ENCODE measurements at places on chromosomes 3 and 15.
A peak's percentile ranks its signal among the peaks of the same experiment; 100 is the strongest.

DNA sequence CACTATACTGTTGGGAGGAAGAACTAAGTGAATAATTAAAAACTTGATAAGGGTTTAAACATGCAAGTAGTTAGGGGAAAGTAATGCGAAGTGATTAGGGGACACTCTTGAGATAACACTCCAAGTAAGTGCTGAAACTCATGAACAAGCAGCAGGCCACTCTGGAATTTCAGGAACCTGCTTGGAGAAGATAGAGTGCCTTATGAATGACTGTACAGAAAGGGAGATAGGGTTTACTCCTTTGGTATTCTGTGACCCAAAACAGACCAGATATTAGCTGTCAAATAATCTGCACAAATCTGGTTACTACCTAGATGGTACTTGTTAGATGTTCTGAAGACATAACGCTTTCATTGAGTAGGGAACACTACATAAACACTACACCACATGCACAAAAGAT is 85.6 kb downstream of the FRMD4B start:
- no peak for DNase-seq

- DNase-seq, result no peak
Measured at GRCh38 chr3:164730815-164731360, 347.4 kb downstream of the SI start.

GRCh38 chr15:33442449-33442848 is 131.7 kb downstream of the RYR3 start:
- DNase-seq, result no peak

- DNase-seq, result no peak
Measured at GRCh38 chr15:39530480-39531342, 50.2 kb upstream of the THBS1 start.

DNA sequence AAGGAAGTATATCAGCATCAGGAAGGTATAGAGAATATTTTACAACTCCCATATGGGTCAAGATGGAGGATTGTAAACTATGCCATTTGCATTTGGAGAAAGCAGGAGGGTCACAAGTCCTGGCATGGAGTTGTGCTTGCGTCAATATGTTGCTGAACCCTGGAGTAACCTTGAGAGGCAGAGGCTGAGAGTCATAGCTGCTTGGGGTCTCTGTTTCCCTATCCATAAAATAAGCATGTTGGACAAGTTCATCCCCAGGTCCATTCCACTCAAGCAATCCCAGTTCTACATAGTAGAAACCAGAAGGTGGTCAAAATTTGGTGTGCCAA is 273.6 kb downstream of the MECOM start:
- no peak for DNase-seq

DNA sequence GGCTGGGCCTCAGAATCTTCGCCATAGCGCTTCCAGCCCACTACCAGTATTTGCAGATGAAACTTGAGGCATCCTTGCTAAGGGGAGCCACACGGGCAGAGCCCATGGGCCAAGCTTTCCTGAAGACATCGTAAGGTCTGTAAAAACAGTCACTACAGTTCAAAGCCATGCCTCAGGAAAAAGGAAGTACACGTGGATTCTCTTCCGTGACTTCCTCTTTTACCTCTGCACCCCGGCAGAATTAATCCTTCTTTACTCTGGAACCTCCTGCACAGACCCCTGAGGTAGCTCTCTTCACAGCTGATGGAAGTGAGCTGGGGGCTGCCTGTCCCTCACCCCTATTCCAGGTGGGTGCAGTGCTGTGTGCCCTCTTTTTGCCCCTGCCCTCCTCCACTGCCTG is 129.2 kb downstream of the CHDH start:
- no peak for DNase-seq

DNA sequence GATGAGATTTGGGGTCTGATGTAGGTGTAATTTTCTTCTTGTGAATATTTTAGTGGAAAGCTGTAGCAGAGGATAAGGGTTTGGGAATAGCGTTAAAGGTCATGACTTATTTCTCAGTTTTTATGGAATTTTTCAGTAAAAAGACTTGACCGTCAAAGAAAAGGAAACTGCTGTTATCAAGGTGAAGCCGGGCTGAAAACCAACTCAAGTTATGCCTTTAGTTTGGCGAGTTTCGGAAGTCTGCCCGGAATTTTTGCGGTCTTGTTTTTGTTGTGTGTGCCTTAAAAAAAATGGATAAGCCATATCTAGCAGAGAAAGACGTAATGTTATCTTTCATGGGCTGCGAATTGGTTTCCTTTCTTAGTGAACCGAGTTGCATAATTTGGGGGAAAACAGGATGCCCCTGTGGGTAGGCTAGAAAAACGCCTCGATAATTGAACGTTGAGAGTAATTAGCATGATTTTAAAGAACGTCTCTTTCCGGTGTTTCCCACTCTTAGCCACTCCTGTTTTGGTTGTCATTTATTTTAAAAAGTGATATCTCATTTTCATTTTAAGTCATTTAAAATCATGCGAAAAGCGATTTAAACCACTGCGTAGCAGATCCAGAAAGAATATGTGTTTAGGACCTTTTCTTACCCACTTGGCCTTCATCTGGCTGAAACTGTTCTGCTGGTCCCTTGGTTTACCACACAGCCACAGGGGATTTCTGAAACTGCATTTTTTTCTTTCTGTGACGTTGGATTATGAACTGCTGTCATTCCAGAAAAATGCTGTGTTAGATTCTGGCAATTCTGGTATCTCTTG is 1.1 kb downstream of the NFKBIZ start:
- DNase-seq, result no peak

DNA sequence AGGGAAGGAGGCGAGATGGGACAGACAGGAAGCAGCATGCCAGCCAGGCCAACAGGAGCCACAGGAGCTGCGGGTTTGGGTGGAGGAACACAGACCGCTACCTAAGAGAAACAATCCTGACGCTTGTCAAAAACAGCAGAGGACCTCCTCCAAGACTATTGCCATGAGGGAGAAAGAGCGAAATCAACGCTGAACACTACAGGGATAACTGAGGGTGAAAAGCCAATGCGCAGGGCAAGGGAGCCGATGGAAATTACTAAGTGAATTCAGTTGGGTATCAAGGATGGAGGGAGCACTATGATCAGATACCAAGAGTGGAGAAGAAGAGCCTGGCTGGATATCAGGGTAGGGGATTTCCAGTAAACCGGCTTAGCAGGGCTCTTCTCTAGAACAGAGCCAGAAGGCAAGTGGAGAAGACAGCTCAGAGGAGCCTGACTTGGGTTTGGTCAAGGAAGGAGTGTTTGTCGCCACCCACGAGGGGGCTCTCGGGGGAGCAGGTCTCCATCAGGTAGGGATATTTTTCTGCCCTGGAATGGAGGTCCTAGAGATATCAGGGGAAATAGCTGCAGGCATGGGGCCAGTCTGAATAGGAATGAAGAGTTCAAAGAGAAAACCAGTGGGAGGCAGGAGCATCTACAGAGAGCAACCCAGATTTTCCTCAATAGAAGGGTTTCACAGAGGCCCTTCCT is 48.4 kb downstream of the SLC41A3 start:
- no peak for DNase-seq

DNA sequence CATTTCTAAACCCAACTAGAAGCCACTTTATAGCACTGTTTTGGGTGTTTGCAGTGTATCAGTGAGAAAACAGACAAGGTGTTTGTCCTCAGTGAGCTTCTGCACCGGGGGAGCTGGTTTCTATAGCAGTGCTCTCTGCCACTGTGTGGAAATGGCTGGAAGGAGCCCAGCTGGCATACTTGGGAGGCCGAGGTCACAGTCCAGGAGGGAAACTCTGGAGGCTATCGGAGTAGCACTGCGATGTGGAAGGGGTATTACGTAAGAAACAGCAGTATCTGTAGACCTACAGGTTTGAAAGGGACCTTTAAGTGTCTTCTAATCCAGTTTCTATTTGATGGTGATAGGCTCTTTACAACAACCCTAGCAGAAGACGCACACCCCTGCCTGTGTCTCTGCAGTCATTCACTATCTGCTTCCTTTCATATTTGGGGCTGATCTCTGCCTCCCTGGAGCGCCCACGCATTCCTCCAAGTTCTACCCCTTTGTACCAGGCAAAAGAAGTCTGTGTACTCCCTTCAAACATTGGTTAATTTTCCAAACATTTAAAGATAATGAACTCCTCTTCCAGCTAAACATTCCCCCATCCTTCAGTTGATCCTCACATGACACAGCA is 87.4 kb upstream of the ADAMTS17 start:
- no peak for DNase-seq

DNA sequence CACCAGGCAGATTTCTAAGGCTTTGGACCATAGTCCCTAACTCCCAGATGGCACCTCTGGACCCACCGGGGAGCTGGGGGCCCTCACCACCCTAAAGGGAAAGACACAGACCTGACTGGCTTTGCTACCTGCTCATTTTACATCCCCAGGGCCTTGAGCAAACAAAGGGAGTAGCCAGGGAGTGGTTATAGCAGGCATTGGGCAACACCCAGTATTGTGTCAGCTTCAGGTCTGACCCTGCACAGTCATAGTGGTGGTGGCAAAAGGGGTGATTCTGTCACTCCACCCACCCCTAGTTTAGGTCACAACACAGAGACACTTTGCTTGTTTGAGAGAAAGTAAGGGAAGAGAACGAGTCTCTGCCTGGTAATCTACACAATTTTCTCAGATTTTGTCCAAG is 352.5 kb downstream of the DIPK2A start:
- no peak for DNase-seq

GRCh38 chr15:63605816-63606215 is 8.6 kb downstream of the FBXL22 start:
- no peak for DNase-seq

GRCh38 chr15:67010898-67011616 is 54.3 kb upstream of the SMAD3 start:
- DNase-seq, result no peak

DNA sequence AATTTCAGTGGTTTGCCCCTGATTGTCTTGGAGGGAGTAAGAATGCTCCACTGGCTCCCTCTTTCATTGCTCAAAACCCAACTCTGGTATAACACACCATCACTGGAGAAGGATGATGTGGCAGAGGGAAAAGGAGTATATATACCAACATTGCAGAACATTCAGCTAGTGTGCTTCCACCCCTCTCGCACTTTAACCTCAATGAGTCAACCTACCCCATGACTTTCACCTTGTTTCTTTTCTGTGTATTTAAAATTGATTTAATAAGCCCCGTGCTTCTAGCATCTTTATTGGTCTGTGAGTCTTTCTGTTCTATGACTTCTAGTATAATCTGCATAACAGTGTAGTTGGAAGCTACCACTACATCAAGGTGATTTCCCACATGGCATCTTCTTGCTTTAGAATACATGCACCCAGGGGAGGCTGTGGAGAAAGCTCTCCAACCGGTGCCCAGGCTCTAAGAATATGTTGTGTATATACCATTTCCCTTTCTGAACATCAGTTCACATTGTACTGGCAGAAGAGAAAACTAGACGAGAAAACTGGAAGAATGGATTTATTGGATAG is 595.1 kb upstream of the TGFBR2 start:
- DNase-seq, result no peak

DNA sequence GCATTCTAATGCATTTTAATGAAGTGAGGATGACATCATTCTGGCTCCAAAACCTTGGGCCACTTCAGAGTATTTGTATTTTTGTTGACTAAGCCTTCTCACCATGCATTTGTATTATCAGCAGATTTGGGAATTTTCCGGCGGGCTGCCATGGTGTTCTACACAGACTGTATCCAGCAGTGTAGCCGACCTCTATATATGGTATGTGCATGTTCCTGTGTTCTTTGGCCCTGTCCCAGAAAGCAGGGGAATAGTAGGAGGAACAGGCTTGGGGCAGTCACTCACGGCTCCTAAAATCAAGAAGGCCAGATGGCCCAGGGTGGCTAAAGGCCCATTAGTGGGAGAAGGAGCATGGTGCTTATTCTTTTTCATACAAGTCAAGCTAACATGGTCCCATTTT is 80.5 kb downstream of the USF3 start:
- no peak for DNase-seq

- DNase-seq, result peak; percentile 49
Measured at GRCh38 chr3:194070634-194071409, 65.1 kb upstream of the HES1 start.

DNA sequence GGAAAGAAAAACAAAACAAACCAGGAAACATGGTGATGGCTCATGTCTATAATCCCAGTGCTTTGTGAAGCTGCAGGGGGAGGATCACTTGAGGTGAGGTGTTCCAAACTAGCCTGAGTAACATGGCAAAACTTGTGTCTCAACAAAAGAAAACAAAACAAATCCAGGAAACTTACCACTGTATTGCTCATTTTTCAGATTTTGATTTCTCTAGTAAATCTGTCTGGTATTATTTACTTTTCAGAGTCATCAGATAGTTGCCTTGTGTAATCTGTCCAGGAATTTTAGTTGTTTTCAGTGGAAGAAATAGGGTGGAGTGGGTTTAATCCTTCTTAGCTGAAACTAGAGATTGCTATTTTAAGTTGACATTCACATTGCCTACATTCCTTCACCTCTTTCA is 91.8 kb upstream of the ALCAM start:
- DNase-seq, result no peak

GRCh38 chr3:184334470-184335158 is 2.8 kb upstream of the FAM131A start:
- no peak for DNase-seq

- DNase-seq, result no peak
Measured at GRCh38 chr3:66297260-66297873, 76.6 kb downstream of the SLC25A26 start.

- DNase-seq, result no peak
Measured at GRCh38 chr3:110519071-110519470, 552.5 kb upstream of the NECTIN3 start.

DNA sequence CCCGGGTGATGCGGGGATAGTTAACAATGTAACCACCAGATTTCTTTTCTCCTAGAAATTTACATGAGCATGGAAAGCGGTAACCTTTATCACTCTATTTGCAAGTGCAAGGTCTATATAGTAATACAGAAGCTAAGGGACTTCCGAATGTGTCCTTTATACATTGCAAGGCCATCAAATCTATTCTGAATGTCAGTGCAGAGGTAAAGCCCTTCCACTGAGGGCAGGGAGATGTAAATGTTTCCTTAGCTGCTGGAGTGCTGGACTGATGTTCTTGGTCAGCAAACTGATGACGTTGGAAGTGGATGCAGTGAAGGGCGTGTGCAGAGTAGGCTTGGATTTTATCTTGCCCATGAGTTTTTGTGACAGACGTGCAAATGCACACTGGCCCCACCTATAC is 6.2 kb downstream of the ALDH1A3 start:
- DNase-seq, result no peak

DNA sequence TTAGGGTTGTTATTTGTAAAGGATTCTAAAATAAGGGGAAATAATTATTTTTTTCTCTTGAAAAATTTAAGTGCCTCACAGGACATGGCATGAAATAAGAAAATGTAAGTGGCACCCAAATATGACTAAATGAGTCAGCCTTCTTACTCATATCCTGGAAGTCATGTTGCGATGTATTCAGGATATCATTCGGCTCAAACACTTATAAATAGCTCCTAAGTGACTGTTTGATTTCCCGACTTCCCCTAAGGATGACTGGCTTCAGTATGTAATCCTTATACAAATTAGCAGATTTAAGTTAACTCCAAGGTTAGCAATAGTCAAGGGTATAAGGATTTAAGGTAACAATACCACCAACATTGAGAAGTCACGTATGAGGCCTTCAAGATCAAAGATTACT is 57.3 kb upstream of the OSTN start:
- no peak for DNase-seq

Measured in stimulated activated CD4-positive, alpha-beta T cell treated with anti-CD3 and anti-CD28 coated beads, TNF-alpha, amount 100 ng/mL, for 4 hours (primary cell).